Progenitor cell of endocrine pancreas (in vitro differentiated cells): ENCODE measurements at places on chromosomes 6 and 20. TPM values are rescaled to one million over a fixed set of nuclear protein-coding genes. Genes with fewer than 3 reads are reported as not detected.

The LTA gene
- not detected in 2 replicates for total RNA-seq

The THBS2 gene
- total RNA-seq, result 0.04 TPM in 1 of 2 replicates, not detected in the other

DNA sequence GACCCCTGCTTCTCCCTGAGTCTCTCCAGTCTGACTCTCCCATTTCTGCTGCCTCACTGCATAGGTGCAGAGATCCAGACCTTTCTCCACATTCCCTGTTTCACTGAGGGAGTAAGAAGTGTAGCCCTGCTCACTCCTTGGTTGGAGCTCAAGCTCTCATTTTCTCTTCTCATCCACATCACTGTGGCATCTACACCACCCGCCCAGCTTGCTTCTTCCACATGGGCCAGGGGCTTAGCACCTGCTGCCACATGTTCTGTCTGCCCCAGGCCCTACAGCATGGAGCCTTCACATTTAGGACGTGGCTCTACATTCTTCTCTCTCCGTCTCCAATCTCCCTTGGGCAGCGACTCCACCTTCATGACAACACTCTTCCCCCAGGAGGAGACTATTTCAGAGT is 8.5 kb upstream of the GSTA5 start:
- no peak overlapping the region for H3K4me3 ChIP-seq
- H3K27me3 ChIP-seq, result no peaks in the 10 kb centered on the region
- DNase-seq, result no peak
- no peak overlapping the region for H3K27ac ChIP-seq
- peaks cover 1% of the 10 kb centered on the region for H3K36me3 ChIP-seq

DNA sequence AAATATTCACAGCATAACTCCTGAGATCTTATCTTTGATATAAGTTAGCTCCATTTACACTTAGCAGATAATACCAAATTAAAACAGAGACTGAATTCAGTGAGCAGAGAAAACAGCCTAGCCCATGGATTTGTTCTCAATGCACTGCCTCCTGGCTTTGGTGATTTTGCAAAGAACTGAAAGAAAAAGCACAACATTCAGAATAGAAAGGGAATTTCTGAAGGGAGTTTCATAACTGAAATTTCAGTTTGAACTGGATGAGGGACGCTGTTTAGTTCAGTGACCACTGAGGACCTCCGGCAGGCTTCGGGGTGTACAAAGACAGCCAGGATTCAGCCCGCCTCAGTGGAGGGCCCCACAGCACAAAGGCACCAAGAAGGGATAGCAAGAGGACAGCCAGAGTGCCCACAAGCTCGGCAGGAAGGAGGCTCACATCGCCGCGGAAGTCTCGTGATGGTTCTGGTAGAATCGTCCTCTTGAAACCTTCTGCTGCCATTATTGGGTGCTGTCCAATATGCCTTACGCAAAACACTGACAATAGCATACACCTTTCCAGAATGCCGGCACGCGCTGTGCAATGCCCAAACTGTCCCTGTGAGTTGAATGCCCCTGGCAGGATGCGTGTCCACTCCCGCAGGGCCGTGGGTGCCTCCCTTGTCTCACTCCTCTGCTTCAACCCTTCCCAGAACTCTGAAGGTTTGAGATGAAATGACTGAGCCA is 9.7 kb upstream of the IRF4 start:
- no peaks in the 10 kb centered on the region for H3K4me1 ChIP-seq
- H3K4me3 ChIP-seq, result no peak overlapping the region
- peaks cover 2% of the 10 kb centered on the region for H3K36me3 ChIP-seq

GRCh38 chr6:153140299-153140698 is 9.2 kb upstream of the RGS17 start:
- H3K4me3 ChIP-seq, result no peak overlapping the region
- peaks cover 29% of the 10 kb centered on the region for H3K27me3 ChIP-seq
- H3K4me1 ChIP-seq, result no peaks in the 10 kb centered on the region
- DNase-seq, result no peak

GRCh38 chr6:348860-349396 is 42.6 kb upstream of the IRF4 start:
- H3K27me3 ChIP-seq, result no peaks in the 10 kb centered on the region
- DNase-seq, result no peak
- peaks cover 21% of the 10 kb centered on the region for H3K36me3 ChIP-seq
- no peaks in the 10 kb centered on the region for H3K4me1 ChIP-seq
- no peak overlapping the region for H3K27ac ChIP-seq

The FILIP1 gene
- 0.31 and 0.73 TPM in 2 replicates for total RNA-seq

The OTOR gene
- total RNA-seq, result not detected in 2 replicates

DNA sequence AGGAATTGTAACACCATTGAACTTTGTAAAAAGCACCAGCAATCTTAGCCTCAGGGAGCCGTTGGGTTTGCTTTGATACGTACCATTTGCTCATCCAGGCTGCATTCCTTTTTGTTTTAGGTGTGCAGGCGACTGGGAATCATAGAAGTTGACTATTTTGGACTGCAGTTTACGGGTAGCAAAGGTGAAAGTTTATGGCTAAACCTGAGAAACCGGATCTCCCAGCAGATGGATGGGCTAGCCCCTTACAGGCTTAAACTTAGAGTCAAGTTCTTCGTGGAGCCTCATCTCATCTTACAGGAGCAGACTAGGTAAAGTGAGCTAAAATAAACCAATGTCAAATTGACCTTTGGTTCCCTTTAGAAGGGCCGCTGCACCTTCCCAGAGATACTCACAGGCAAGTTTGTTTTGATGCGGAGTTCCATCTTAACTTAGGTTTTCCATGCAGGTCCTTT is 1.6 kb downstream of the MYLIP start:
- H3K4me3 ChIP-seq, result peak overlapping the region; percentile 97
- peaks cover 5% of the 10 kb centered on the region for H3K27me3 ChIP-seq
- DNase-seq, result no peak
- H3K27ac ChIP-seq, result peak overlapping the region; percentile 95

GRCh38 chr6:55448451-55448850 is 121.2 kb downstream of the GFRAL start:
- H3K36me3 ChIP-seq, result no peaks in the 10 kb centered on the region
- H3K27ac ChIP-seq, result no peak overlapping the region
- no peak overlapping the region for H3K4me3 ChIP-seq
- H3K4me1 ChIP-seq, result peaks cover 9% of the 10 kb centered on the region
- DNase-seq, result no peak

- DNase-seq, result no peak
- no peaks in the 10 kb centered on the region for H3K4me1 ChIP-seq
- no peak overlapping the region for H3K27ac ChIP-seq
- H3K4me3 ChIP-seq, result no peak overlapping the region
Measured at GRCh38 chr20:55790178-55790577, 215.1 kb downstream of the CBLN4 start.

- no peak overlapping the region for H3K27ac ChIP-seq
- no peak overlapping the region for H3K4me3 ChIP-seq
- no peak for DNase-seq
- H3K36me3 ChIP-seq, result no peaks in the 10 kb centered on the region
- peaks cover 15% of the 10 kb centered on the region for H3K27me3 ChIP-seq
Measured at GRCh38 chr20:49415005-49415667, 67.3 kb downstream of the KCNB1 start.

GRCh38 chr6:101397199-101397598 is 3.7 kb downstream of the GRIK2 start:
- H3K27me3 ChIP-seq, result peaks cover 70% of the 10 kb centered on the region
- H3K4me1 ChIP-seq, result peaks cover 19% of the 10 kb centered on the region
- H3K36me3 ChIP-seq, result no peaks in the 10 kb centered on the region
- no peak overlapping the region for H3K4me3 ChIP-seq
- no peak for DNase-seq

DNA sequence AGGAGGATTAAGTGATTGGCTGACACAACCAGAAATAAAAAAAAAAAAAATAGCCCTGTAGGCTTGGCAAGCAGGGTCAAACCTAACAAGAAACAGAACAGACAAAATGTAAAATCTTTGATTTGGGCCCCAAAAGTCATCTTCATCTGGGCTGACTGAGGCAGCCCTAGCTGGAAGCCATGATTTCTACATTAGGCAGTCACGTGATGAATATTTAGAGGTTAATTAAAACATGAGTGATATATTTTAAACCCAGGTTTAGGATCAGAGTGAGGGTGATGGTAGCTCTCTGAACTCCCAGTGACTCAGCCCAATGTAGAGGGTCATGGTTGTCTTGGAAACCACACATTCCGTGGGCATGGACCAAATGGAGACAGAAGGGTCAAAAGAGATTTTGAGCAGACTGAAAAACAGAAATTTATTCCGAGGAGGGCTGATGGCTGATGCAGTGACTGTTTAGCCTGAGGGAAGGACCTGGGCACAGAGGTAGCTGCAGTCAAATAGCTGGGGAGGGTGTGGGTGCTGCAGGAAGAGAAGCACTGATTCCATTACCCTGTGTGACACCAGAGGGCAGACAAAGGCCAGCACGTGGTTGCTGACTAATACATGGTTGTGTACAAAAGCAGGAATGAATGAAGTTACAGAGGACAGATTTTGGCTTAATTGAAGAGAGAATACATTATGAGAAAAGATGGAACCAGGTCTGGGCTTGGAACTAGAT is 573.1 kb upstream of the CHD6 start:
- H3K4me3 ChIP-seq, result no peak overlapping the region
- no peaks in the 10 kb centered on the region for H3K27me3 ChIP-seq
- H3K27ac ChIP-seq, result no peak overlapping the region
- peaks cover 7% of the 10 kb centered on the region for H3K4me1 ChIP-seq
- no peak for DNase-seq

The AKIRIN2 gene
- total RNA-seq, result 77.8 and 86.3 TPM in 2 replicates

DNA sequence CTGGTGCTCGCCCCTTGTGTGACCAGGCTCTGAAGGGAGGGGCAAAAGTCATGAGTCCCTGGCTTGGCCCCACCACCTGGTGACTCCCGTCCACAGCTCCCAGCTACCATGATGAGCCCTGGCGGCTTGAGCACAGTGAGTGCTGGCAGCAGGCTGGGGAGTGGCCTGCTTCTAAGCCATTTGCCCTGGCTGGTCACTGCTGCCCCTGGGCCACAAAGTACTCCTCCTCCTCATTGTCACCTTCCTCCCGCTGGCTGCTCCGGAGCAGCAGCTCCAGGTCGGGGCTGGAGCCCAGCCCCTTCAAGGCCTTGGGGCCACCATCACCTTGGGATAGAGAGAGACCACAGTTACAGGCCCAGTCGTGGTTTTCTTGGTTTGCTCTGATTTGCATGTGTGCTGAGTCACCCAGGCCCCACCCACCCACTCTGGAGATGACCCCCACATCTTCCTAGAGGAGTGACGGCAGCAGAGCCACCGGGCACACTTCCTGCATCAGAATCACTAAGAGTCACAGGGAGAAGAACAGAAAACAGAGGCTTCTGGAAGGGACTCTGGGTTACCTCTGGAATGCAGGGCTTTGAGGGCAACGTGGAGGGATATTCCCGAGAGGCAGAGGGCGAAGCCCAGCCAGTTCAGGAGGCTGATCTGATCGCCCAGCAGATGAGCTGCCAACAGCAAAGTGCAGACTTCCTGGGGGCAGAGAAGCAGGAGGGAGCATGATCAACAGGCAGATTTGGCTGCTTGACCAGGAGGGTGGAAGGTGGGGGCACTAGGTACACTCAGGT is 42.1 kb upstream of the CDH22 start:
- DNase-seq, result no peak
- peaks cover 22% of the 10 kb centered on the region for H3K4me1 ChIP-seq
- peaks cover 7% of the 10 kb centered on the region for H3K36me3 ChIP-seq
- no peaks in the 10 kb centered on the region for H3K27me3 ChIP-seq
- peak overlapping the region; percentile 62 for H3K27ac ChIP-seq
